ENCODE measurements at places on chromosomes 3 and 15.

DNA sequence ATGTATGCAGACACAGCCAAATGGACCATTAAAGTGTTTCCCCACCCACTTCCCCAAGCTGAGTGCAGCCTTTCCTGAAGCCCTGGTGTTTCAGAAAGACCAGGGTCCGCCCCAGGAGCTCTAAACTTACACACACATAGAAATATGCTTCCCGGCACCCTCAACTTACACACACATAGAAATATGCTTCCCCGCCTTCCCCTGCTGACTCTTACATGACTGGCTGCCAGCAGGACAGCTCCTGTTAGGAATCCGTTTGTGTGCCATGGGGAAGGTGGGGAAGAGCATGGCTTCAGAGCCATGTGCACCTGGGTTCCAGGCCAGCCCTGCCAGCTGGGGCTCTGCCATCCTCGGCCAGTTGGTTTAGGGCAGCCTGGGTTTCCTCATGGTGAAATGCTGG lies 3.6 kb downstream of the CLEC3B start:
- no peak for DNase-seq

DNA sequence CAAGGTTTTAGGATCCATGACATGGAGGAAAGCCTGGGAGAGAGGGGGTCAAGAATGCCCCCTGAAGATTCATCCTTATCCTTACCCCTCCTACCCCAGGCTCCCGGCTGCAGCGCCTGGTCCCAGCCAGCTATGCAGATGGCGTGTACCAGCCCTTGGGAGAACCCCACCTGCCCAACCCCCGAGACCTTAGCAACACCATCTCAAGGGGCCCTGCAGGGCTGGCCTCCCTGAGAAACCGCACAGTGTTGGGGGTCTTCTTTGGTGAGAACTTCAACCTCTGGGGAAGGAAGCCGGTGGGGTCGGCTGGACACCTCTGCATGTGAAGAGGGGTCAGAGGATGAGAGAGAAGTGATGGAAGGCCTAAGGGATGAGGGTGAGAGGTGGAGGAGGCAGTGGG lies 4.3 kb downstream of the DUOX1 start:
- DNase-seq, result no peak

DNA sequence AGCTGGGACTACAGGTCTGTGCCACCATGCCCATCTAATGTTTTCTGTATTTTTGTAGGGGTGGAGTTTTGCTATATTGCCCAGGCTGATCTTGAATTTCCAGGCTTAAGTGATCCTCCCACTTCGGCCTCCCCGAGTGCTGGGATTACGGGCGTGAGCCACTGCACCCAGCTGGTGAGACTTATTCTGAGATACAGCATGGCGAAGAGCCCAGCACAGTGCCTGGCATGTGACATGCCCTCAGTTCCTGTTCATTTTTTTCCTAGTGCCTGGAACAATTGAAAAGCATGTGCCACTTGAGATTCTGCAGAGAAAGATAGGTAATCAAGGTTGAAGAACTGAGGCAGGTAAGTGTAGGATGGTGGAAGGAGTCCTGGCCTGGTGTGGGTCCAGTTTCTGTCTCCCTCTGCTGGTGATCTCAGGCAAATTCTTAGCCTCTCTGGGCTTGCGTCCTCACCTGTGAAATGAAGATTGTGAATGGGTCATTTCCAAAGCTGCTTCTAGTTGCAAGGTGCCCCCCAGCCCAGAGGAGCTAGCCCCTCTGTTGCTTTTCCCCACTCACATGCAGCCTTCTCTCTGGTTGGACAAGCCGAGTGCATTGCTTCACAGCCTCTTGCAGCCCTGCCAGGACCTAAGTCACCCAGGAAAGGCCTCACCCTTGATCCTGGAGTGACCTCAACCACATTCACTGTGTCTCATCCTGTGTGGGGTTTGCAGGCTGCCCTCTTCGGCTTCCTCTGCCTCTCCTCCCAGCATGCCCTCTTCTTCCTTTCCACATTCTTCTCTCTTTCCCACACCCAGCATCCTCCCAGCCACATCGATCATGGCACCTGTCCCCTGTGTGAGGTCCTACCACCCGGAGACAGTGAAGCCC lies 4.3 kb upstream of the RHCG start:
- no peak for DNase-seq

DNA sequence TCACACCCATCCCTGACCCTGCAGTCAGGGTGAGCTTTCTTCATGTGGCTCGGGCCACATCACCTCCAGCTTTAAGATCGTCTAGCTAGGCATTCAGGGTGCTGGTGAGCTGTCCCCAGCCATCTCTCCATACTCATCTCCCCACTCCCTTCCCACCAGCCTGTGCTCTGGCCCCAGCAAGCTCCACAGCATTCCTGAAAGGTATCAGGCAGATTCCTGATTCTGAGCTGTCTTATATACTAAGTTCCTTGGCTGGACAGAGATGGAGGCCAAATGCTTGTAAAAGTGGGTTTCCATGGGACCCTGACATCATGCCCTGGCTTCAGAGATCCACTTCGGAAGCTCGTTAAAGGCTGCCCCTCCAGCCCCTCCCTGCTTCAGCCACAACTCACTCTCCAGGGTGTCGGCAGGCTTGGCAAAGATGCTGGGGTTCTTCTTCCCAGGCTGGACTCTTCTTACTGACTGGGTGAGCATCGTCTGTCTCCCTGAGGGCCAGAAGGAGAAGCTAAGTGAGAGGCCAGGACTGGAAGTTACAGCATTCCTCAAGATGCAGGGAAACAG lies 3.9 kb downstream of the CILP start:
- DNase-seq, result no peak
